Left ventricle myocardium inferior (tissue), 1 donor: ENCODE measurements at places on chromosomes 6 and 20. TPM values are rescaled to one million over a fixed set of nuclear protein-coding genes. Genes with fewer than 3 reads are reported as not detected.

DNA sequence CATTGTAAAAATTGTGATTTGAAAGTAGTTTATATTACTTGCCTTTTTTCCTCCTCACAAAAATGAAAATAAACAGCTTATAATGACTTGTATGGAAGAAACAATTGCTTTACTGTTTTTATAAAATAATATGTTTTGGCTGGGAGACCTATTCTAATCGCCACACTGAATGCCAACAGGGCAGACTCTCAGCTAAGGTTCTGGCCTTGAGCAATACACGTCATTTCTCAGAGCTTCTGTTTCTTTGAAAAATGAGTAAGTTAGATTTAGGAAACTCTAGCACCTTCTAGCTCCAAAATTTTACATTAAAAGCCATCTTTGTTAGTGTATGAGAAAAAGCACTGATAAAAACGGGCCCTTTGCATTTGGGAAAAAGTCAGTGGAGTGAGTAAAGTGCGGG is 166.6 kb downstream of the ARID1B start:
- H3K27ac ChIP-seq: no peak overlapping the region
- no peak overlapping the region for H3K4me3 ChIP-seq
- no peak for DNase-seq
- no peaks in the 10 kb centered on the region for H3K27me3 ChIP-seq

GRCh38 chr6:155654474-155654873 is 198.8 kb upstream of the NOX3 start:
- DNase-seq: no peak
- no peaks in the 10 kb centered on the region for H3K36me3 ChIP-seq
- H3K27me3 ChIP-seq: peaks cover 11% of the 10 kb centered on the region
- H3K4me3 ChIP-seq: no peak overlapping the region
- H3K4me1 ChIP-seq: no peaks in the 10 kb centered on the region

DNA sequence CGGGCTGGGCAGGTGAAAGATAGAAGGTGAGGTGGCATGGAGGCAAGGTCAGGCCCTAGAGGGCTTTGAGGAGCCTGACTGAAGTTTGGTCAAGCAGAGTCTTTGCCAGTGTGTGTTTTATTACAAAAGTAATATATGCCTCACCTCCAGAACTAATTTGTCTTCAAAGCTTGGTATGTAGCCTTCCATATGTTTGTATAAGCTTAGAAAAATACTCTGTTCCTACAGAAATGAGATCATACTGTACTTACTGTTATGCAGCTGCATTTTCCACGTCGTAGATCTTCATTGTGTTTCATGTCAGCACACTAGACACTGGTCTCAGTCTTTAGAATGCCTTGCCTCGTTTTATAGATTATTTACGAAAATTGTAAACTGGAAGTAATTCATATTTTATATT is 61.8 kb downstream of the ANKS1A start:
- H3K36me3 ChIP-seq: no peaks in the 10 kb centered on the region
- H3K27ac ChIP-seq: no peak overlapping the region
- peaks cover 48% of the 10 kb centered on the region for H3K4me1 ChIP-seq
- no peak for DNase-seq

- H3K27me3 ChIP-seq: no peaks in the 10 kb centered on the region
- H3K27ac ChIP-seq: peak overlapping the region; percentile 97
- peaks cover 77% of the 10 kb centered on the region for H3K4me1 ChIP-seq
- peaks cover 64% of the 10 kb centered on the region for H3K36me3 ChIP-seq
Observed at GRCh38 chr6:33276581-33276863, 401 bp upstream of the B3GALT4 start.

- H3K4me3 ChIP-seq: no peak overlapping the region
- DNase-seq: no peak
- H3K27me3 ChIP-seq: peaks cover 44% of the 10 kb centered on the region
- no peak overlapping the region for H3K27ac ChIP-seq
- no peaks in the 10 kb centered on the region for H3K4me1 ChIP-seq
- H3K36me3 ChIP-seq: no peaks in the 10 kb centered on the region
Observed at GRCh38 chr6:168309183-168309582, 10.4 kb downstream of the DACT2 start.

Gene PGC
- not detected for total RNA-seq

GRCh38 chr20:6122873-6123648 is at the start of gene FERMT1:
TSS of gene FERMT1 (minus strand) at chr20:6123030. CDS start at chr20:6119554, 3,476 bp downstream.
- peak within 1 kb of the TSS; percentile 63 for H3K4me3 ChIP-seq
- peak within 1 kb of the TSS; percentile 48 for H3K27ac ChIP-seq
- H3K27me3 ChIP-seq: peaks cover 22% of the 10 kb centered on the region
- H3K4me1 ChIP-seq: peaks cover 19% of the 10 kb centered on the region
- peak; percentile 40 for DNase-seq

Gene FABP7
- total RNA-seq: not detected

DNA sequence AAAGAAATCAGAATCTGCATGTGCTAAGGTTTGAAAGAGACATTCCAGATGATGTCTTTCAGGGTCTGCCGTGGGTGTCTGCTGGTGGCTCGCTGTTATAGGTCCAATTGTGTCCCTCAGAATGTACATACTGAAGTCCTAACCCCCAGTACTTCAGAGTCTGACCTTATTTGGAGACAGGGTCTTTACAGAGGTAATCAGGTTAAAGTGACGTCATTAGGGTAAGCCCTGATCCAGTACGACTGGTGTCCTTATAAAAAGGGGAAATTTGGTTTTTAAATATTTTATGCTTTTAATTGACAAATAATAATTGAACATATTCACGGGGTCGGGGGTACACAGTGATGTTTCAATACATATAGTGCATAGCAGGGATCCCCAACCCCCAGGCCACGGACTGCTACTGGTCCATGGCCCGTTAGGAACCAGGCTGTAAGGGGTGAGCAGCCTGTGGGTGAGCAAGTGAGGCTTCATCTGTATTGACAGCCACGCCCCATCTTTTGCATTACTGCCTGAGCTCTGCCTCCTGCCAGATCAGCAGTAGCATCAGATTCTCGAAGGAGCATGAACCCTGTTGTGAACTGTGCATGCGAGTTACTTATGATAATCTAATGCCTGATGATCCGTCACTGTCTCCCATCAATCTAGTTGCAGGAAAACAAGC is 33.2 kb upstream of the SLC22A23 start:
- no peaks in the 10 kb centered on the region for H3K36me3 ChIP-seq
- peaks cover 57% of the 10 kb centered on the region for H3K27me3 ChIP-seq
- peaks cover 6% of the 10 kb centered on the region for H3K4me1 ChIP-seq

Gene SPDEF
- total RNA-seq: 0.11 TPM

- no peak overlapping the region for H3K4me3 ChIP-seq
- H3K27ac ChIP-seq: no peak overlapping the region
- H3K36me3 ChIP-seq: peaks cover 76% of the 10 kb centered on the region
- no peaks in the 10 kb centered on the region for H3K4me1 ChIP-seq
- DNase-seq: no peak
- H3K27me3 ChIP-seq: no peaks in the 10 kb centered on the region
Observed at GRCh38 chr6:134982161-134982560, 32.3 kb upstream of the ALDH8A1 start.

GRCh38 chr6:160428818-160429619 is 80.8 kb downstream of the SLC22A3 start:
- H3K4me1 ChIP-seq: peaks cover 50% of the 10 kb centered on the region
- H3K27me3 ChIP-seq: no peaks in the 10 kb centered on the region

GRCh38 chr20:45985573-45985972 is 13.6 kb upstream of the ZNF335 start:
- H3K4me3 ChIP-seq: no peak overlapping the region
- H3K27ac ChIP-seq: no peak overlapping the region
- DNase-seq: no peak
- no peaks in the 10 kb centered on the region for H3K36me3 ChIP-seq

Gene ADTRP
- total RNA-seq: 0.33 TPM

DNA sequence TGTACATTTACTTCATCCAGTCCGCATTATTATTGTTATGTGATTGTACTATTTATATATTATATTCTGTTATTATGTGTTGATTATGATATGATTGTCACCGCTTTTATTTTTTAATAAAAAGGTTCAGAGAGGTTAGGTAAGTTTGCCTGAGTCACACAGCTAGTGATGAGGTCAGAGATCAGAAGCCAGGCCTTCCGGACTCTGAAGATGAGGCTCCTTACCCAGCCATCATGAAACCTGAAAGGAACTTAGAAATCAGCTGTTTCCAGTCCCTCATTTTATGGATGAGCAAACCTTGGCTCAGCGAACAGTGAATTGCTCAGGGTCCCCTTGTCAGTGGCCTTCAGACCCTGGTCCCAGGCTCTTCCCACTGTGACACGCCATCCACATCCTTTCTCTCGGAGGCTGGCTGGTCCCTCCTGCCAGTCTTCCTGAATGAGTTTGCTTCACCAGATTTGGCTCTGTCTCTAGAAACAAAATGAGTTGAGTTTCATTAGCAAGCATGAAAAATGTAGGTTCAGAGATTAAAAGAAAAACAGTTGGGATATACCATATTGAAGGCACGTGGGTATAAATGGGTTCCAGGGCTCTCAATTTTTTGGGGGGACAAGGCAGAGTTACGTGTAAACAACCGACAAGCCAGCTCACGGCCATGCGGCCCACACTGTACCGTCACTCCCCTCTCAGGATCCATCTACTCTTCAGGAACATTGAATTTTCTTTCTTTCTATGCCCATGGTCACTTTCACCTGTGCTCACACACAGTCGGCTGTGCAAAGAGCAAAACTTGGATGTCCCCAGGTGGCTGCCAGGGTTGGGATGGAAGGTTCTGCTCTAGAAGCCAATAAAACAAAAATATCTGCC is 132.9 kb downstream of the ZDHHC14 start:
- H3K27ac ChIP-seq: no peak overlapping the region
- DNase-seq: no peak
- H3K36me3 ChIP-seq: no peaks in the 10 kb centered on the region
- H3K27me3 ChIP-seq: no peaks in the 10 kb centered on the region

Gene HLA-DQA2
- total RNA-seq: 1.8 TPM

DNA sequence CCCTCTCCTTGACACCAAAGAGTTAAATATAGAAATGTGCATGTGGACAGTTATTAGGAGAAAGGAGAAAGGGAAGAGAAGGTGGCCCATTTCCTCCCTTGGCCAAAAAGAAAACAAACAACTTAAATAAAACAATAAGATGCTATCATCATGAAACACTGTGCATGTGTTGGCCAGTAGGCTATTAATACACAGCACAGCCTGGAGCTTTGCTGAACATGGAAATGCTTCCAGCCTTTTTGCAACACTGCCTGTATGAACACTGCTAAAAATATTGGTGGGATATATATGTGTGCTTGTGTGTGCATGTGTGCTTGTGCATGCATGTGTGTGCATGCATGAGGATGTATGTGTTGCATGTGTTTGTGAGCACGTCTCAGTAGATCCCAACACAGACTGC is 100.4 kb downstream of the LY86 start:
- H3K27ac ChIP-seq: peak overlapping the region; percentile 91
- DNase-seq: no peak
- no peaks in the 10 kb centered on the region for H3K27me3 ChIP-seq
- H3K36me3 ChIP-seq: no peaks in the 10 kb centered on the region
- H3K4me1 ChIP-seq: peaks cover 49% of the 10 kb centered on the region
- H3K4me3 ChIP-seq: no peak overlapping the region

- no peaks in the 10 kb centered on the region for H3K36me3 ChIP-seq
- no peaks in the 10 kb centered on the region for H3K4me1 ChIP-seq
- H3K27me3 ChIP-seq: peaks cover 26% of the 10 kb centered on the region
- H3K4me3 ChIP-seq: no peak overlapping the region
- H3K27ac ChIP-seq: no peak overlapping the region
Observed at GRCh38 chr6:105816847-105817246, 269.3 kb upstream of the PRDM1 start.

DNA sequence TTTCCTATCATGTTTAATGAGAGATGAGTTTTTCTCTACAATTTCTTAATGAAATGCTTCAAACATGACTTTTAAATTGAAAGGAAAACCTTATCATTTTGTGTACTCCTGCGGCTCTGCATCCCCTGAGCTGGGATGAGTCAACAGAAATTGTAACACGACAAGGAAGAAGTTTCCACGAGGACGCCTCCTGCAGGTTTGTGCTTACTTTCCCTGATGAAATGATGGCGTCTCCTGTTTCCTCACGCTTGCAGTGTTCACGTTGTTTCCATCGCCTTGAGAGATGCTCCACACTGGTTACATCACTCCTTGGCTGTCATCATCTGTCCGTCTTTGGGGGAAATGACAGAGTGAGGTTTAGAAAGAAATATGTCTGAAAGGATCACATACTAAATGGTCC is 233.7 kb upstream of the ZFP64 start:
- no peak for DNase-seq
- H3K27ac ChIP-seq: no peak overlapping the region
- H3K4me1 ChIP-seq: no peaks in the 10 kb centered on the region
- H3K4me3 ChIP-seq: no peak overlapping the region

DNA sequence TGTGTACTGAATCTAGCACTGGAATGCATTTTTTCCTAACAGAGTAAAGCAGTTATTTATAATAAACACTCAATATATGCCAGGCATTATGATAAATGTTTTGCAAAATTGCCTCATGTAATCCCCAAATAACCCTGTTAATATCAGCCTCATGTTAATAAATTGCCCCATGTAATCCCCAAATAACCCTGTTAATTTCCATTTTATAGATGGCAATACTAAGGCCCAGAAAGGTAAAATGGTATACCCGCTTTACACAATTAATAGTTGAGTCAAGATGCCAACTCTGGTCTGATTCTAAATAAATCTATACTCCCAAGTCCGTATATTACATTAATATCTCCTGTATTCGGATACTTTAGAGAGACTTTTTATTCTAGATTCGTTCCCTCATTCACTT is 6.3 kb downstream of the MYB start:
- no peaks in the 10 kb centered on the region for H3K36me3 ChIP-seq
- no peak for DNase-seq
- H3K27ac ChIP-seq: no peak overlapping the region

Gene TREM1
- 0.52 TPM for total RNA-seq

DNA sequence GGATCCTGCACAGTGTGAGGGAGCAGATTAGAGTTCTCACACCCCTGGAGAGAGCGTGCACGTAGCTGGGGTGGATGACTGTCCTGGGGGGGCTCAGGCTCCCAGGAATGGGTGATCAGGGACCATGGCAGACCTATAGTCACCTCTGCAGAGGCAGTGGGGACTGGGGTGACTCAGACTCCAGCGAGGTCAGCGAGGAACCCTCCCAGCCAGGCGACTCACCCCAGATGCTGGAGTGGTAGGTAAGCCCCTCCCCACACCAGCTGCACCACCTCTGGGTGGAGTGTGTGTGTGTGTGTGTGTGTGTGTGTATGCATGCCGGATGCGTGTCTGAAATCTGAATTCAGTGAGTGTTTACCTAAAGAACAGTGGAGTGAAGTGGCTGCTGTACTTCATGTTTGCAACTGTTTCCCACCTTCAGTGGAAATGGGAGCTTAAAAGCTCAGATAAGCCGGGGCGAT is 17.4 kb upstream of the GTSF1L start:
- no peaks in the 10 kb centered on the region for H3K4me1 ChIP-seq
- no peak overlapping the region for H3K27ac ChIP-seq
- no peak for DNase-seq

GRCh38 chr6:30676660-30677285 is 4.0 kb upstream of the DHX16 start:
- no peaks in the 10 kb centered on the region for H3K27me3 ChIP-seq
- peaks cover 44% of the 10 kb centered on the region for H3K36me3 ChIP-seq
- DNase-seq: no peak
- H3K4me1 ChIP-seq: peaks cover 47% of the 10 kb centered on the region
- no peak overlapping the region for H3K4me3 ChIP-seq

- H3K27me3 ChIP-seq: peaks cover 39% of the 10 kb centered on the region
- DNase-seq: no peak
- H3K4me1 ChIP-seq: no peaks in the 10 kb centered on the region
- no peaks in the 10 kb centered on the region for H3K36me3 ChIP-seq
- H3K27ac ChIP-seq: no peak overlapping the region
Observed at GRCh38 chr20:23782366-23782983, 31.7 kb upstream of the CST1 start.

Gene TFAP2B
- not detected for total RNA-seq

Gene E2F1
- total RNA-seq: 1.2 TPM
